ENCODE measurements at places on chromosomes 2 and 18.

DNA sequence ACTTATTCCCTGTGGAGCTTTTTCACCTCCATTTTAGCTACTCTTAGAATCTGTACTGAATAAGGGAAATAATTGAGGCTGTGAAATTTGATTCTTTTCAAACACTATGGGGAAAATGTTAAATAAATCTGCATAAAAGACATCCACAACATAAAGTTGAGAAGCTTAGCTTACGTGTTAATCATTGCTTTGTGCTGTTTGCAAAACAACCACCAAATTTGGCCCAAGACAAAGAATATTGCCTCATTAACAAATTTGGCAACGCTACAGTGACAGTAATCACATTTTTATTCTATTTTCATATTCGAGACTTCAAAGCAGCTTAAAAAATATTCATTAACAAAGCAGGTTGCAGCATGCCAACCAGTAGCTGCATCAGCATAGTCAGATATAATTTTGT is 437.6 kb downstream of the DPP10 start:
- DNase-seq = no peak

DNA sequence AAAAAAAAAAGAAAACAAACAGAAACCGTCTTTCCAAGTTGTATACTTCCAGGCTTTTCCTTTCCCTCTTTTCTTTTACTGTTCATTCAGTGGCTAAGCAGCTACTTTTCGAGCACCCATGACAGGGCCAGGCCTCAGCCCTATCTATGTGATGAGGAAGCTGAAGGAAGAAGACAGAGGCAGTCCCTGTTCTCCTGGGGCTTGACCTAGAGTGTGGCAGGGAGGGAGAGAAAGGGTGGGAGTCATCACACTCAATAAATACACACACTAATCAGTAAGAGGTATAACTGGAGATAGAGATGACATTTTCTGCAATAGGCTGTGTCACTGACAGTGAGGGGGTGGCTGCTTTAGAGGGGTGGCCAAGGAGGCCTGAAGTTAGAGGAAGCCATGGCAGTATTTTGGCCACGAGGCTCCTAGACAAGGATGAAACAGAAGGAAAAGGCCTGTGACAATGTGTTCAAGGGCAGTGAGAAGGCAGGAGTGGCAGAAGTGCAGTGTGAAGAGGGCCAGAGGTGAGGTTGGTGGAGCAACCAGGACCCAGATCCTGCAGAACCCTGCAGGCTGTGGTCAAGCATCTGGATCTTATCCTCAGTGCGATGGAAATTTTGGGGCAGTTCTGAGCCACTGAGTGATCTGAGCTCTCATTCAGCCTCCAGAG is 131.8 kb upstream of the TTC39C start:
- no peak for DNase-seq

GRCh38 chr2:58918141-58918540 is 677.0 kb upstream of the FANCL start:
- no peak for DNase-seq

DNA sequence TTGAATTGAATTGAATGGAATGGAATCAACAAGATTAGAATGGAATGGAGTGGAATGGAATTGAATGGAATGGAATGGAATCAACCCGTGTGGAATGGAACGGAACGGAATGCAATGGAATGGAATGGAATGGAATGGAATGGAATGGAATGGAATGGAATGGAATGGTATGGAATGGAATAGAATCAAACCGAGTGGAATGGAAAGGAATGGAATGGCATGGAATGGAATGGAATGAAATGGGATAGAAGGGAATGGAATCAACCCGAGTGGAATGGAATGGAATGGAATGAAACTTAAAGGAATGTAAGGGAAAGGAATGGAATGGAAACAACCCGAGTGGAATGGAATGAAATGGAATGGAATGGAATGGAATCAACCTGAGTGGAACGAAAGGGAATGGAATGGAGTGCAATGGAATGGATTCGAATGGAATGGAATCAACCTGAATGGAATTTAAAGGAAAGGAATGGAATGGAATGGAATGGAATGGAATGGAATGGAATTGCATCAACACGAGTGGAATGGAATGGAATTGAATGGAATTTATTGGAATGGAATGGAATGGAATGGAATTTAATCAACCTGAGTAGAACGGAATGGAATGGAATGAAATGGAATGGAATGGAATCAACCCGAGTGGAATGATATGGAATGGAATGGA is 1146.6 kb downstream of the RPIA start:
- no peak for DNase-seq

- peak; percentile 59 for DNase-seq
Measured at GRCh38 chr2:176650104-176650837, 381.0 kb downstream of the MTX2 start.

DNA sequence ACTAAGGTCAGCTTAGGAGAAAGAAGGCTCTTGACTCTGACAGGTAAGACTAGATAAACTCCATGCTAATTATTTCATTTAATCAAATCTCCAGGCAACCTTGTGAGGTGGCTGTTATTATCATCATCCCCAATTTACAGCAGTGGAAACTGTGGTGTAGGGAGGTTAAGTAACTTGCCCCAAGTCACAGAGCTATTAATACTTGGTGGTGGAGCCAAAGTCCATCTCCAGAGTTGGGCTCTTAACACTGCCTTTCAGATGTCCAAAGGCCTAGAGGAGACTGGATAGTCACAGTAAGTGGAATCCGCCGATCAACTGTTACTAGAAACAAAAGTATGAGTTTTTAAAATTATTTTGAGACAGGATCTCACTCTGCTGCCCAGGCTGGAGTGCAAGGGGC is 46.6 kb upstream of the SP3 start:
- no peak for DNase-seq

DNA sequence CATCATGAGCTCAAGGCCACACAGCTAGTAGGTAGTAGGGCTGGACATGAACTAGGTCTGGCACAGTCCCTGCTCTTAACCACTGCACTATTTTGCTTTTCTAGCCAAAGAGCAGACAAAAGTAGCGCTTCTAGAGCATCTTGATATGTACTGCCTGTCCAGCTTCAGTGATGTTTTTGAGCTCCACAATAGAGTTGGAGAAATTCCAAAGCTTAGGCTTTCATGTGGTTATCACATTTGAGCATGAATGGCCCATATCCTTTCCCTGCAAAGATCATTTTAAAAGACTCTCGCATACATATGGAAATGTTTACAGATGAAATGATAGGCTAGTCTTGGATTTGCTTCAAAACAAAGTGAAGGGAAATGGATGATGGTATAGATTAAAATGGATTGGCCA is 128.7 kb downstream of the MAP3K20 start:
- peak; percentile 2 for DNase-seq

GRCh38 chr18:73264562-73264921 is 396.8 kb upstream of the NETO1 start:
- DNase-seq = no peak

DNA sequence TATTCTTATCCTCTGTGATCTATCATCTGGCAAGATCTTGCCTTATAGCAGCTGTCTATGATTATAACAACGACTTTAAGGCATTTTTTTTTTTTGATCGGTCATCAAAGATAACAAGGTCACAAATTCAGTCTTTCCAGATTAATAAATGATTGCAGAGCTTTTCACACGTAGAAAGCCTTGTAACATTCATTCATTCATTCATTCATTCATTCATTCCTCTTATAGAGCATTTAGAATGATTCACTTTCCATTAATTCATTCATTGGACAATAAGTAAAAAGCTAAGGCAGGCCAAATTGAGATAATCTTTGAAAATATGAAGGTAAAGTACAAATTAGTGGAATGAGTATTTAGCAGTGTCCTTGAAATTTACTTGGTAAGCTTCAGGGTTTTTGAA is 223.7 kb downstream of the NUP35 start:
- no peak for DNase-seq

DNA sequence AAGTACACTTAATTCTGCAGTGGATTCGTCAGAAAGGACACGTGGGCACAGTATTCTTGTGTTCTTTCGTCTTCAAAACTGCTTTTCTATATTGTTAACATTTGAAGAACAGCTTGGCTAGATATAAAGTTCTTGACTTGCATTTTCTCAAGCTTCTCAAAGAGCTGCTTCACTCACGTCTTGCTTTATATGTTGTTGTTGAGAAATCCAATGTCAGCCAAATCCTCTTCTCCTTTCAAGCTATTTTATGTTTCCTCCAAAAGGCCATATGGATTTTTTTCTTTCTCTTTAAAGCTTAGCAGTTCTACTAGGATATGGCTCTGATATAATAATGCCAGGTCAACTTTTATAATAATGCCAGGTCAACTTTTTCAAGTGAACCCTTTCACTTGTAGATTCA is 65.5 kb upstream of the CYP1B1 start:
- DNase-seq = no peak

DNA sequence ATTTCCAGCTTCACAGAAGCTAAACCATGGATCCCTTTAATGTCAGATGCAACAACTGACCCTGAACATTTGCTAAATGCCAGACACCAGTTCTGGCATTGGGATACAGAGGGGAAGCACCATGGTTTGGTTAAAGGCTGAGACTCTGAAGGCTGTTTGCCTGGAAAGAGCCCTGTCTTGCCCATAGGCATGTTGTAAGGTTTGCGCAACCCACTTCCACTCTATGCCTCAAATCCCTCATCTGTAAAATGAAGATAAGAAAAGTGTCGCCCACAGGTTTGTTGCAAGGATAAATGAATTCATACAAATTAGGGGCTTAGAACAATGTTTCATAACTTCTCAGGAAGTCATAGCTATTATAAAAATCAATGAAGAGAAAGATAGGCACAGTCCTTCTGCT is 380.9 kb upstream of the GYPC start:
- no peak for DNase-seq

- no peak for DNase-seq
Measured at GRCh38 chr2:156918410-156918809, 339.1 kb upstream of the GALNT5 start.

GRCh38 chr2:9781252-9781651 is 62.0 kb upstream of the TAF1B start:
- DNase-seq = no peak

GRCh38 chr2:2028041-2028440 is 283.7 kb upstream of the PXDN start:
- DNase-seq = no peak

DNA sequence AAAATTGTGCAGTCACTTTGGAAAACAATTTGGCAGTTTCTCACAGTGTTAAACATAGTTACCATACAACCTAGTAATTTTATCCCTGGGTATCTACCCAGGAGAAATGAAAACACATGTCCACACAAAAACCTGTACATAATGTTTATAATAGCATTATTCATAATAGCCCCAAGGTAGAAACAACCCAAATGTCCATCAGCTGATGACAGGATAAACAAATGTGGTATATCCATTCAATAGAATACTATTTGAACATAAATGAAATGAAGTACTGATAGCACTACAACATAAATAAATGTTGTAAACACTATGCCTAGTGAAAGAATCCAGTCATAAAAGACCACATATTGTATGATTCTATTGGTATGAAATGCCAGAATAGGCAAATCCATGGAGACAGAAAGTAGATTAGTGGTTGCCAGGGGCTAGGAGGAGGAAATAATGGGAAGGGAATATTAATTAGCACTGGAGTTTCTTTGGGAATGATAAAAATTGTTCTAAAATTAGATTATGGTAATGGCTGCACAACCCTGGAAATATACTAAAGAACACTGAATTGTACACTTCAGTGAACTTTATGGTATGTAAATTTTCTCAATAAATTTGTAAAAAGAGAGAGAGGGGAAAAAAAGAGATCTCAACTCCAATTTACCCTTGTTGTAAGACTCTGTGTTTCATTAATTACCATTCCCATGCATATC is 20.8 kb upstream of the VIT start:
- DNase-seq = no peak

GRCh38 chr2:75641587-75641986 is 5.0 kb upstream of the MRPL19 start:
- no peak for DNase-seq

DNA sequence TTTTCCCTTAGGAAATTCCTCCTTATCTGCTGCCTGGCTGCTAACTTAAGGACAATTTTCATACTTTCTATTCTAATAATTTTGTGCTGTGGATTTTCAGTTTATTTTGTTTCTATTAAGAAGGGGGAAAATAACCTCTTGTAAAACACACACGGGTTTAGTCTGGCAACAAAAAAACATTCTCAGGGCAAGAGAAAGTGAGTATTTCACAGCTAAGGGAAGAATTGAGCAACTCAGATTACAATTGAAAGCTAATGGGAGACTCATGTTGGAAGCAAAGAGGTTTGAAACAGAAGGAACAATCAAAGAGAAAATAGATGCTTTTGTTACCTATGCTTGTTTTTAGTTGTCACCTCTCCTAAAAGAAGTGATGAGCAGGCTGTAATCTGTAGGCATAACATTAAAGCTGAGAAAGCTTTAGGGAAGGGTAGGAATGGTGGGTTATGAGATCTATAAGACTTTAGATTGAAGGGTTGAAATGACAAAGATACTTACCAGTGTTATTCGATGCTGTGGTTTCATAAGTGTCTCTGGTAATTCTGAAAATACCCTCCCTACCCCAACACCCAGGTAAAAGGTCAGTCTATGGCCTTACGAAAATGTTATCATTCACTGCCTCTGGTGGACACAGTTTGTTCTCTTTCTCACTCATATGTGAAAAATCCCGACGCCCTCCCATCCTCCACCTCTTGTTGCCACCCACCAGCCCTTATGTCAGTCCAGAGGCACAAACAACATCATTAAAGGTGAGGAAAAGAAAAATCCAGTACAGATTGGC is 510.9 kb downstream of the TXNL1 start:
- no peak for DNase-seq

All from skin of body (tissue), 3 donors.